Brain (organoid and tissue), 16 donors: ENCODE measurements at places on chromosomes 7 and 10.

- DNase-seq, result peak; percentile 49
Observed at GRCh38 chr7:45594745-45595535, 20.8 kb downstream of the ADCY1 start.

DNA sequence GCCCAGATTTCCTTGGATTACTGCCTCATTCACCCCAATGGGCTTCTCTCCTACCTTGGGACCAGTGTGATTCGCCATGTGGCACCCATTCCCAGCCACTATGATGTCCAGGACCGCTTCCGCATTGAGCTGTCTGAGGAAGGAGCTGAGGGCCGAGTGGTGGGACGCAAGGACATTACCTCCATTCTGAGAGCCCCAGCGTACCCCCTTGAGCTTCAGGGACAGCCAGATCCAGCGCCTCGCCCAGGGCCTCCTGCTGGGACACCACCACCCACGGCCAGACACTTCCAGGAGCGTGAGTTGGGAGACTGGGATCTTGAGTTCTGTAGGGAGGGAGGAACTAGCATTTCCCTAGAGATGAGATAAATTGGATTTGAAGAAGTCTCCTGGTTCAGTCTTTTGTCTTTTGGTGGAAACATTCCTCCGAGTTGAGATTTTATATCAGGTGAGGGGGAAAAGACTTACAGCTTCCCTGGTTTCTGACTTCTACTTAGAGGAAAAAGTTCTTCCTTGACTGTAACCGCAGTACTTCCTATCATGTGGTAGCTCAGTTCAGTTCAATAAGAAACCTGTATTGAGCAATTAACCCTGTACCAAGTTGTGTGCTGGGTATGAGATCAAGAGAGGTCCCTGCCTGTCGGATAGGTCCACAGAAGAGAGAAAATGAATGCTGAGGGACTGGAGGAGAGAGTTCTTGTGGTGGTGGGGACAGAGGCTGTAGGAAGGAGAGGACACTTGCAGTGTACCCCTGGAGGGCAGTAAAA, 1.3 kb downstream of the MOSPD3 start:
- no peak for DNase-seq

DNA sequence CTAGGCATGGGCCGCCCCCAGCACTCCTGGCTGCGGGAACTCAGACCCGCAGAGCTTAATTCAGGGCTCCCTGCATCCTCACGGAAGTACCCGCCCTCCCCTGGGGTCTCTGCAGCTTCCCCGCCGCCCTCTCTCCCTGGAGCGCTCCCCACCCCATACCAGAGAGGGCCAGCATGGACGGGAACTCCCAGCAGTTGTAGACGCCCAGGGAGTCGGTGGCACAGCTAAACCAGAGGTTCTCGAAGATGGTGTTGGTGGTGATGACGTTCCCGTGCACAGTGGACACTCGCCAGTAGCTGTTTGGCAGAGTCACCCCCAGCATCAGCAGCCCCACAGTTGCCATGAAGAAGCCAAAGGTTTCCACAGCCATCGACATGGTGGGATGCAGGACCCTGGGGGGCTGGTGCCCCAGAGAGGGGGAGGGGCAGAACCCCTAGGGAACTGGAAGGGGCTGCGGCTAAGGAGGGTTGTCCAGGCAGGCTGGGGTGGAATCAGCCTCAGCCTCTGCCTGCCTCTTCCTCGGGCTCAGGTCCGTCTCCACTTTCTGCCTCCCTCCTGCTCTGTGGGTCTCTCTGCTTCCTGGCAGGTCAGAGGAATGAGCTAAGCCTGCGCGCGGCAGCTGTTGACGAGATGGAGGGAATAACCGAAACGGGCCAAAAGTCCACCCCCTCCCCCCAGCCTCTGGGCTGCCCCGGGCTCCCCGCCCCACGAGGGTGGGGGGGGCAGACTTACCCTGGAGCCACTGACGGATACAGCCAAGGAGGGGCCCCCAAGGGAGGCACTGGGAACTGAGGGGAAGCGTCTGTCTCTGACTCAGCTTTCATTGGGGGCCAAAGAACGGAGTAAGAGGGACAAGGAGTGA, at the start of gene CLDN15:
Gene CLDN15 (minus strand): TSS at position 597 of the 862 bp plus-strand sequence. CDS start 221 bp downstream, at position 376.
- no peak for DNase-seq

DNA sequence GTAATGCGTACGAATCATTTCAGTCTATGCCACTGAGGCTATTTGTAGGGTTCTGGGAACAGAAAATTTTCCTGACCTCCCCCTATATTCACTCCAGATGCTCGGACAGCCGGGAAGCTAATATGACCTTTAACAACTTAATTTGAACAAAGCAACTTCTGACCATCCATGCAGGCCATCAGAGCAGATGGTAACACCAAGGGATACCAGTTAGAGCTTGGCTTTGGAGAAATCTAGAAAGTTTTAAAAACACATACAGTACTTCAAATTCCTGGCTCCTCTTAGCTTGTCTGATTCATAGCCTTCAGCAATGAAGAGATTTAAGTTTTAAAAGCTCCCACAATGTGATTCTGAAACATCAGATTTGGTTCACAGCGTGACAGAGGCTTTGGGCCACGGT, 257.3 kb downstream of the GPAM start:
- DNase-seq, result no peak

DNA sequence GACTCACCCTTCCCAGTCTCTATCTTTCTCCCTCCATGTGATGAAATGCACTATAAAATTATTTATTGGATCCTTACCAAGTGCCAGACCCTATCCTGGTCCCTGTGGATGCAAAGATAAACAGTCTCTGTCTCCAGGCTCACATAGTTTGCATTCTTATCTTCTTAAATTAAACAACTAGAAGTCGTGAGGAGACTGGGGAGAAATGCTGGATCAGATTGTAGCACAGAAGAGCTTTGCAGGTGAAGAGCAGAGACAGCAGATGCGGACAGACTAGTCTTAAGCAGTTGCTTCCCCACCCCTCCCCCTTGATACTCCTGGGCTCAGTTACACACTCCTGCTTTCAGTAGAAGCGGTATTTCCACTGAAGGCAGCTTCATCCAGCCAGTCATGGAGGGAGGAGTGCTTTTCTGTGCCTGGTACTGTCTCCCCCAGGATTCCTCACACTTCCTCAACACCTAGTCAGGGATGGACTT, 20.8 kb upstream of the CDK1 start:
- no peak for DNase-seq

GRCh38 chr10:3926258-3926657, 141.2 kb upstream of the KLF6 start:
- no peak for DNase-seq

GRCh38 chr7:139594911-139595476, 71.5 kb downstream of the CLEC2L start:
- no peak for DNase-seq

GRCh38 chr7:7399707-7400106, 136.0 kb downstream of the COL28A1 start:
- no peak for DNase-seq
